ENCODE measurements at places on chromosomes 7 and 10.

- no peak for DNase-seq
Measured at GRCh38 chr10:29041616-29042015, 247.3 kb upstream of the LYZL1 start.

- DNase-seq = peak; percentile 13
Measured at GRCh38 chr10:71812016-71812912, 38.8 kb downstream of the PSAP start.

- DNase-seq = no peak
Measured at GRCh38 chr10:110960333-110960712, 40.9 kb downstream of the SHOC2 start.

DNA sequence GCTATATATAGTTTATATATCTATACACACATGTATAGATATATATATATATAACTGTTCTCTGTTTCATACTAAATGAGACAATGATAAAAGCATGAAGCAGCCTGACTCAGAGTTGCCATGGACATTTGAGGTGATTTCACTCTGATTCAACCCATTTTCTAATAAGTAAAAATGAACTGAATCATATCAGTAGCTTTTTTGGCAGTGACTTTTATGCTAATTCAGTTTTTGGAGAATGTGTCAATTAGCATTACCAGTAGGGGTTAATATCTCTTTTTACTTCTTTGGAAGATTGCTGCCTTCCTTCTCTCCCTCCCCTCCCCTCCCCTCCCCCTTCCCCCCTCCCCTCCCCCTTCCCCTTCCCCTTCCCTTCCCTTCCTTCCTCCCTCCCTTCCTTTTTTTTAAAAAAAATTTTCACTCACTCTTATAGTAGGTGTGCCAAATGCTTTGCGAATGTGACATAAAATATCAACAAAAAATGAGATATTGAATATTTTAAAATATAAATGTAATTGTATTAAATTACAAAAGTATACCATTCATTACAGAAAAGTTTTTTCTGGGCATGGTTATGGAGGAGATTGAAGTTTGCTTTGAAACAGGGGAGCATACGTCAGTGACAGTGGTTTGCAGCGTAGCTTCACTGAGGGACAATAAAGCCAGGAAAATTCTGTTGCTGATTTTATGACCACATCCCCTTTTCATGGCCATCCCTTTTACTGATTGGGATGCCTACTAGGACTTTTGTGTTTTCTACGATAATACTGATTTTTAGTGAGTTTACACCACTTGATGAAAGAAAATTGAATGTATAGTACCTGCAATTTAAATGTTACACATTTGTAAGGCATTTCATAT lies 64.0 kb upstream of the KLF6 start:
- DNase-seq = no peak

DNA sequence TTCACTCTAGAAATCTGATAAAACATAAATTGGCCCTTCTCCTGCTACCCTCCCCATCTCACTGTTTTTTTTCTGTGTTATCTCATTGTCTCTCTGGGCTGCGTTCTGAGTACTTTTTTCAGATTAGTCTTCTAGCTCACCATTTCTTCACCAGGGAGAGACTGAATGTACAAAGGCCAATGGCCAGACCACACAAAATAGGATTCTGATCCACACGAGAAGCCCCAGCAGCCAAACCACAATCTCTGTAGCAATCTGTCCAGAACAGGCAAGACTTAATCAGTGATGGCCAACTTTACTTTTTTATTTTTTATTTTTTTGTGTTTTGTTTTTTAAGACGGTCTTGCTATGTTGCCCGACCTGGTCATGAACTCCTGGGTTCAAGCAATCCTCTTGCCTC lies 55.9 kb upstream of the PAPSS2 start:
- no peak for DNase-seq

GRCh38 chr10:65805993-65806392 lies 1119.8 kb upstream of the LRRTM3 start:
- no peak for DNase-seq

DNA sequence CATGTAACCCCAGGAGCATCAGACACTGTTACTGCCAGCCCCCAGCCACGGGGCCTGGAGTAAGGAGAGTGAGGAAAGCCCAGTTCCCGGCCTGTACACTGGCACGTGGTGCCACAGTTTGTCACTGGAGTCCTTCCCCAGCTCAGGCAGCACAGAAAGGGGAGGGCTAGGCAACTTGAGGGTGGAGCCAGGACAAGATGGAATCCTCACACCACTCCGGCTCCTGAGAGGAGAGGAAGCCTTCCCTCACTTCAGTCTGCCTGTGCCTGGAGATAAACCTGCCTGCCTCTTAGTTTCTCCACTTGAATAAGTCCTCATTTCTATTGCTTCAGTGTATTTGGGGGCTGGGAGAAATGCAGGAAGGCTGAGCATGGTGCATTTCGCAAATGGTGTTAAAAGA lies 176.0 kb downstream of the KIAA1217 start:
- DNase-seq = no peak

DNA sequence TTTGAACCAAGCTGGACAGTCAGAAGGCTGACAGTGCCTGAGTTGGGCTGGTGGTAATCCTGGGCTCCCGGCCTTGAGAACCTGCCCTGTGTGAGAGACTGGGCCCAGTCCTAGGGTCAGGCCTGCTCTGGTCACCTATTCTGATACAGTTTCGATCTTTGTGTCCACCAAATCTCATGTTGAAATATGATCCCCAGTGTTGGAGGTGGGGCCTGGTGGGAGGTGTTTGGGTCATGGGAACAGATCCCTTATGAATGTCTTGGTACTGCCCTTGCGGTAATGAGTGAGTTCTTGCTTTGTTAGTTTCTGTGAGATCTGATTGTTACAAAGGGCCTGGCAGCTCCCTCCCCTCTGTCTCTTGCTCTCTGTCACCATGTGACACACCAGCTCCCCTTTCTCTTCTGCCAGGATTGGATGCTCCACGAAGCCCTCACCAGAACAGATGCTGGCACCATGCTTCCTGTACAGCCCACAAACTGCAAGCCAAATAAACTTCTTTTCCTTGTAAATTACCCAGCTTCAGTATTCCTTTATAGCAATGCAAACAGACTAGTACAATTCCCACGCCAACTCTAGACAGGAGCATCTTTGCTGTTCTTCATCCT lies 111.8 kb upstream of the ZNF438 start:
- DNase-seq = no peak

DNA sequence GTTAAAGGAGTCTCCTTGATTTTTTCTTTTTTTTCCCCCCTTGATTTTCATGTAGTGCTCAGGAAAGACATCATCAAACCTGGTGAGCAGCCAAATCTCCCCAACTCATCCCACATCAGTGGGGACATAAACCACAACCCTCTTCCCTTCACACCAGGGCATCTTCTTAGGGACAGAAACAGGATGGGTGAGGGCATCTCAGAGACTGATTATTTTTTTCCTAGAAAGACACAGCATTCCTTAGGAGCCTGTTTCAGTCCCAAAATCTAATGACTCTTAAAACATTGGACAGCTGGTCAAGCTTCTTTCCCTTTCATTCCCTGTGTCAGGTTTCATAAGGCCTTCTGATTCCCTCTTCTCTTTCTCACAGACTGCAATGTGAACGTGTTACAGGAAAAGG lies 31.5 kb upstream of the GSAP start:
- DNase-seq = no peak

DNA sequence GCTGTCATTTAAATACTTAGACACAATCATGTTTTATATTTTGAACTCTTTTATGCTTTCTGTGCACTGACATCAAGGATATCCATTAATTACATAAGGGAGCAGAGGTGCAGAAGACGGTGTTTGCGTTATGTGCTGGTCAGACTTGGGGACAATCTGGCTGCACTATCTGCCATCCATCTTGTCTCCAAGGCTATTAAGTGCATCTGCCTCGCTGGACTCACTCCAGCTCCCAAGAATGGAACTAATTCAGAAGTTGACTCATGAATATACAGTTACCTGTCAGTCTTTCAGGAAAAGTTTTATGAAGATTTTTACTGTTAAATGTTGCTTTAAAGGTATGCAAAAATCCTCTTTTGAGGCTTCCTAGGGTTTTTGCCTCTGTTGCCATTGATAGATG lies 391.0 kb downstream of the SUGCT start:
- no peak for DNase-seq

DNA sequence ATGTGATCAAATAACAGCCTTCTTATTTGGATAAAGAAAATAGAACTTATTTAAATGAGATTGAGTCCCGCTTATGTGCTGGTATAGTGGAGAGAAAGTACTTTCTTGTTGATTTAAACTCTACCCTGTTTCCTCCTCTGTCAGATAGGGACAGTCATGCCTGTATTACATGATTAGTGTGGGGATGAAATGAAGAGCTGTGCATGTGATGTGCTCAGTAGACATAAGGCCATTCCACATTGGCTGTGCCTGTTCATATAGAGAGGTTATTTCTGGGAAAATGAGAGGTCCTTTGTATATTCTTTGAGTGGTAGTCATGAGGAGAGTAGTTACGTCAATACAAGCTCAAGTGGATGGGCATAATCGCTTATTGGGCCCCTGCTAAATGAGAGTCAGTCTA lies 5.7 kb downstream of the MTURN start:
- no peak for DNase-seq

DNA sequence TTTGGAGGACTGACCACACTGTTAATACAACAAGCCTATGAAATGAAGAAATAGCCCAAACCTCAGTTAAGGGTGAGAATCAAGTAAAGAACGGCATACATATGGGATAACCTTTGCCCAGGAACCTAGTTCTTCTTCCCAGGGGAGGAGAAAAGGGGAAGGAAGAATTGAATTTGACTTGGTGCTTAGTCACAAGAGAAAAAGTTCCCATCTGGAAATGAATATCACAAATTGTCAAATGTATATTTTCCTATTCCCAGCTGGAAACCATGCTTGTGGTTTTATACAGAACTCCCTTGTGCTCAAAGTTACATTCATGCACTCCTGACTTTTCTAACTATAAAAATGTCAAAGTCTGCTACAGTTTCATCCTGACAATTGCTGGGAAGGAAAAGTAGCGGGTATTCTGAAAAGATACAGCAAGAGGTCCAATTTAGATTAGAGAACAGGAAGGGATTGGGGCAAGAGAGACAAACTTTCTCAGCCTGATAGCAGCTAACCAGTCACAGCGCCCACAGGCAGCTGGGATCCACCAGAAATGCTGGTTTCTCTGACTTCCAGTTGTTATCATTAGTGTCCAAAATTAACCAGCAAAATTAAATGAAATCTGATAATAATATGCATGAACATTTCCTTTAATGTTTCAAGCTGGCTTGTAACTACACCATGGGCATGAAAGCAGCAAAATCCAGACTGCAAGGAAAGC lies 18.6 kb upstream of the GSAP start:
- no peak for DNase-seq

DNA sequence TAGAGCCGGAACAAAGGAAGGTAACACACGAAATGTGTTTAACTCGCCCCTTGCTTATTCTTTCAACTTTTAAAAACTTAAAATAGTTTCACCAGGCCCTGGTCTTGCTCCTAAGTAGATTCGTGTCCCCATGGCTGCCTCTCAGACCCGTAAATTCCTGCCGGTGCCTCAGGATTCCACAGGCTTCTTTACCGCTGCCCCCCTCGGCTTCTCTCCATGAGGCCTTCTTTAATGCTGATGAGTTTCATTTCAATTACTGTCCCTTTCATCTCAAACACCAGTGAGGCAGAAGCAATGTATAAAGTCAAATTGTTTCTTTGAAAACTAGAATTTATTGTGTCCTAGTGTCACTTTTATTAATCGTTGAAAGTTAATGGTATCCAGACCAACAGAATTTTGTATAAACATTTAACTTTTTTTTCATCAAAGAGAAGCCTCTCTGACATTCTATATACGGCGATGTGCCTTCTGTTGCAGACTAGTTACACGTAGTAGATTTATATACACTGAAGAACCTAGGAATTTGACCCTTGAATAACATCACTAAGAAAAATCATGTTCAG lies 225.2 kb downstream of the C7orf25 start:
- DNase-seq = no peak

GRCh38 chr7:54179321-54180029 lies 362.7 kb upstream of the VSTM2A start:
- no peak for DNase-seq

DNA sequence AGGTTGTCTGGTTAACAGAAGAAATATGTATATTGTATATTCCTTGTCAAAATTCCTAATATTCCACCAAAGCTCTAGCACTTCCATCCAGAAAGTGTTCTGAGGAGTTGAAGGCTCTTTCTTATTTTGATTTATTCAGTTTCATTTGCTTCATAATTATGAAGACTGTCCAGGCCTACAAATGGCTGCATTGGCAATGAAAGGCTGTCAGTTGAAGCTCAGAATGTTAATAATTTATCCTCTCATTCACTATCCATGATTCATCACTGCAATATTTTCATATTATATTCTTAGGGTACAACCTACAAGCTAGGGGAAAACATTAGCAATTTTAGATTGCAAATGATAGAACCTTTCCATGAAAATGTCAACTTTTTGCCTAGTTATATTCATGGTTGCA lies 57.3 kb downstream of the ARID5B start:
- DNase-seq = no peak

DNA sequence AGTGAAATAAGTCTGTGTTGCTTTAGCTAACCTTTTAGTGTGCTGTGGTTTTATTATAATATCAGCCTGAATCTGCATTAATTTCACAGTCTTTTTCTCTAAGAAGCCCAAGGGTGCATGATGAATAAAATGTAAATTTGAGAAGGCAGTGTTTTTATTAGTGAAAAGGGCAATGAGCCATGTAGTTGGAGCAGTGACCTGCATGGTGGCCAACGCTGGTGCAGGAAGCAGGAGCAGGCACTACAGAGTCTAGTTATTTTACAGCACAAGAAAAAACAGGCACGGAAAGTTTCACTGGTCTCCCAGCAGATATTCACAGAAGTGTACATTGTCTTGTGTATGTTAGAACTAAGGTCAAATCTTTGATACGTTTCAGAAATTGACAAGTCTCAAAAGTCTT lies 247.8 kb downstream of the CELF2 start:
- no peak for DNase-seq

GRCh38 chr7:131261476-131261994 lies 66.1 kb upstream of the MKLN1 start:
- no peak for DNase-seq

DNA sequence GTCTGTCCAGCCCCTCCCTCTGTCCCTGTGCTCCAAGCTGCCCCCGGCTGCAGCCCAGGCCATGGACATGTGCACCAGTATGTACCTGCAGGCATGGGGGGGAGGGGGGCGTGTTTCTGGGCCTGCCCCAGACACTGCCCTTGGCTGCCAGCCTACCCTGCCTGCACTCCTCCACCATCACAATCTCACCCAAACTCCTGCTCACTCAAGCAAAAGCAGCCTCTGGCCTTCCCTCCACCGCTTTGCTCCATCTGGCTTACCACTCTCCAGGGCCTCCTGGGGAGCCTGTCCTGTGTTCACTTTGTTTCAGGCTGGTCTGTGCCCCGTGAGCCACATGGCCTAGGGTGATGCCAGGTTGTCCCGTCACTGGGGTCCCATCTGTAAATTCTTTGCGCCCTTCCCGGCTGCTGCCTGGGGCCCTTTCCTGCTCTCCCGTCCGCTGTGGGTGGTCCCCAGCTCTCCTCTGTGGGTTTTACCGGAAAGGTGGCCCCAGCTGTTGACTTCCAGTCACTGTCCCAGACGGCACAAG lies 33.3 kb upstream of the PPIF start:
- DNase-seq = no peak

- DNase-seq = no peak
Measured at GRCh38 chr7:69516238-69516820, 81.9 kb upstream of the AUTS2 start.
